ENCODE measurements at places on chromosomes 5 and 9. TPM values are rescaled to one million over a fixed set of nuclear protein-coding genes. Genes with fewer than 3 reads are reported as not detected.
A peak's percentile ranks its signal among the peaks of the same experiment; 100 is the strongest.

The CD72 gene
- total RNA-seq: 0.91 TPM

DNA sequence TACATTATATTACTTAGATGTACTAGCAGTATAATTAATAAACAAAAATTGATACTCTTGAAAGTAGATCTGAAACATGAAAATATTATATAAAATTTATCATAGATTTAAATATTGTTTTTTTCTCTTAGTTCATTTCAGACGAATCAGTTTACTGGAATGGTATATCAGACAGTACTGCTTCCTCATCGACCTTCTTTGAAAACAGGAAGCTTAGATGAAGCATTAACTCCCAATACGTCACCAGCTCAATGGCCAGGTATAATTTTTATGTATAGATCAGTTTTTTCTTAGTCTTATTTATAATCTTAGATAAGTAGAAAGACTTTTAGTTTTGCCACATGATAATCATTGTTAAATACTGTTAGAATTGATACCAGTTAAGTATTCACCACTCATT, 106.3 kb downstream of the DMXL1 start:
- no peak overlapping the region for H3K4me3 ChIP-seq
- no peak for DNase-seq
- no peaks in the 10 kb centered on the region for H3K27me3 ChIP-seq
- no peaks in the 10 kb centered on the region for H3K4me1 ChIP-seq

- no peaks in the 10 kb centered on the region for H3K27me3 ChIP-seq
- H3K4me3 ChIP-seq: no peak overlapping the region
- H3K4me1 ChIP-seq: peaks cover 2% of the 10 kb centered on the region
Observed at GRCh38 chr9:129363216-129363873, 185.3 kb upstream of the IER5L start.

DNA sequence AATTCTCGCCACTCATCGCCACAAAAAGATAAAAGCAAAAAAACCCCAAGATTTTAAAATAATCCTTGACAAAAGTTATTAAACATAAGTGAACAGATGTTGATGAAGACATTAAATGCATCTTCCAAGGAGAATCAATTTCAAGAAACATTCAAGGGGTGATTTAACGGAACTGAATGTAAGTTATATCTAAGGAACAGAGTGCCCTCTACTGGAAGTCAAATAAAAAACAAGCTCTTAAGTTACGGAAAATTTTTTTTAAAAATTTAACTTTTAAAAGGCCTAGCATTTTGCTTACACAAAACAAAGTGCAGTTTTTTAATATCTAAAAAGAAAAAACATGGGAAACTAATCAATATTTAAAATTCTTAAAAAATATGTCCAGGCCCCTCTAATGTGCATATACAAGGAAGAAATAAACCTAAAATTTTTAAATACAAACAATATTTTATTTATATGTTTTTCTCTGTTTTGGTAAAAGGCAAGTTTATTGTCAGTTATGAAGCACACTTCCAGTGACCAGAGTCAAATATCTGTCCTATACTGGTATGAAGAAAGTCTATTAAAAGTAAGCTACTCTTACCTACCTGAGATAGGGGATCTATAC, 28.0 kb downstream of the TEX10 start:
- no peak overlapping the region for H3K27ac ChIP-seq
- no peak overlapping the region for H3K4me3 ChIP-seq
- no peak for DNase-seq
- H3K4me1 ChIP-seq: peaks cover 2% of the 10 kb centered on the region
- H3K27me3 ChIP-seq: no peaks in the 10 kb centered on the region
- peaks cover 12% of the 10 kb centered on the region for H3K36me3 ChIP-seq

DNA sequence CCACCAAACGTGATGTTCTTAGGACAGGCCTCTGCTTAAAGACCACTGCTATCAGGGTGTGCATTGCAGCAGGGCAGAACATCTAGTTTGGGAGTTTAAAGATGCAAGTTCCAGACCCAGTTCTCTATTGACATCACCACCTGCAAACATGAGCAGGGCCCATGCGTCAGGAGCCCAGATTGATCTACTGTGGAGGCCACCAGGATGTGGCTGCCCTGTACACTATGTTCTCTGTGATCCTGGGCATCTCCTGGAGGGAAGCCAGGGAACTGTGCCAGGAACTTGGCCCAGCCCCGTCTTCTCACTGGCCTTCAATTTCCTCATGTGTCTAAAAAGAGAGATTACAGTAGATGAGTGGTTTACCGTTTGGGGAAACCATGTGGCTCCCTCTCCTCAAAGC, 87.1 kb downstream of the PDE6A start:
- no peaks in the 10 kb centered on the region for H3K27me3 ChIP-seq
- no peaks in the 10 kb centered on the region for H3K36me3 ChIP-seq
- H3K4me3 ChIP-seq: no peak overlapping the region
- peak overlapping the region; percentile 2 for H3K27ac ChIP-seq
- no peak for DNase-seq

DNA sequence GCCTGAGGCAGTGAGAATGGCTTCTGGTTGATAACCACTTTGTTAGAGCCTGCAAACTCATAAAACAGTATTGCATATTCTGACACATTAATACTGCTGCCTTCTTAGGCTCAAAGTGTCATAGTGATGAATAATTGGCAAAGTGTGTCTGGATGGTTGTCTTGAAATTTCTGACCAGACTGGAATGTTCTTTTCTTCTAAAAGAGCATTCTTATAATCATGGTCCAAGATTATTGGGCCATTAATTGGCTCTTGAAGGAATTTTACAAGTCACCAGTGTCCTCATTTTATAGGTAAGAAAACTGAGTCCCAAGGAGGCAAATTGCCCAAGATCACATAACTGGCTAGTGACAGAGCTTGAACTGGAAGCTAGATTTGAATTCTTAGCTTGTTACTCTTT, 111.7 kb downstream of the PCSK1 start:
- peaks cover 42% of the 10 kb centered on the region for H3K4me1 ChIP-seq
- no peaks in the 10 kb centered on the region for H3K27me3 ChIP-seq
- no peak for DNase-seq
- no peak overlapping the region for H3K4me3 ChIP-seq

DNA sequence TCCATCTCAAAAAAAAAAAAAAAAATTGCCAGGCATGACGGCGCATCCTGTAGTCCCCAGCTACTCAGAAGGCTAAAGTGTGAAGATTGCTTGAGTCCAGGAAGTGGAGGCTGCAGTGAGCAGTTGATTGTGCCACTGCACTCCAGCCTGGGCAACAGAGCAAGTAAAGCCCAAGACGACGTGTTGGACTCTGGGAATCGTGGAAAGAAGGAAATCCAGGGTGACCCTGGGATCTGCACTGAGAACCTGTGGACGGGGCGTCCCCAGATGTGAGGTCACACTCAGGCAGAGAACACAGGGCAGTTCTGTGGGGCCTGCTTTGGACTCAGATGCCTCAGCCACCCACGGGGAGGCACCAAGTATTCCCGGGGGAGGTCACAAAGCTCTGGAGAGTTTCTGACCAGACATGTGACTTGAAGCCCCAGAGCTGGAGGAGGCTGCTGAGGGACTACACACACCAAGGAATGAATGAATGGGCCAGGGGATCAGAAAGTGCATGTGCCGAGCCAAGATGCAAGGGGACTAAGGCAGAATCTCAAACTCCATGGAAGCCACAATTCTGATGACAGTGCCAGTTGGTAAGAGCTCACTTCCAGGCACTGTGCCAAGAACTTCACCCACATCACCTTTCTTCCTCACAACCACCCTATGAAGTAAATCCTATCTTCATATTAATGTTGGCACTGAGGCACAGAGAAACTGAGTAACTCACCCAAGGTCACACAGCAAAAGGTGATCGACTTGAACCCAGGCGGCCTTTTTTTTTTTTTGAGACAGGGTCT, 12.9 kb downstream of the DYNC2I2 start:
- H3K36me3 ChIP-seq: peaks cover 6% of the 10 kb centered on the region
- H3K4me3 ChIP-seq: no peak overlapping the region
- H3K4me1 ChIP-seq: peaks cover 35% of the 10 kb centered on the region
- H3K27ac ChIP-seq: peak overlapping the region; percentile 85

- no peak overlapping the region for H3K27ac ChIP-seq
- peaks cover 20% of the 10 kb centered on the region for H3K4me1 ChIP-seq
- no peak for DNase-seq
Observed at GRCh38 chr9:113963017-113963620, 87.0 kb downstream of the ZNF618 start.

DNA sequence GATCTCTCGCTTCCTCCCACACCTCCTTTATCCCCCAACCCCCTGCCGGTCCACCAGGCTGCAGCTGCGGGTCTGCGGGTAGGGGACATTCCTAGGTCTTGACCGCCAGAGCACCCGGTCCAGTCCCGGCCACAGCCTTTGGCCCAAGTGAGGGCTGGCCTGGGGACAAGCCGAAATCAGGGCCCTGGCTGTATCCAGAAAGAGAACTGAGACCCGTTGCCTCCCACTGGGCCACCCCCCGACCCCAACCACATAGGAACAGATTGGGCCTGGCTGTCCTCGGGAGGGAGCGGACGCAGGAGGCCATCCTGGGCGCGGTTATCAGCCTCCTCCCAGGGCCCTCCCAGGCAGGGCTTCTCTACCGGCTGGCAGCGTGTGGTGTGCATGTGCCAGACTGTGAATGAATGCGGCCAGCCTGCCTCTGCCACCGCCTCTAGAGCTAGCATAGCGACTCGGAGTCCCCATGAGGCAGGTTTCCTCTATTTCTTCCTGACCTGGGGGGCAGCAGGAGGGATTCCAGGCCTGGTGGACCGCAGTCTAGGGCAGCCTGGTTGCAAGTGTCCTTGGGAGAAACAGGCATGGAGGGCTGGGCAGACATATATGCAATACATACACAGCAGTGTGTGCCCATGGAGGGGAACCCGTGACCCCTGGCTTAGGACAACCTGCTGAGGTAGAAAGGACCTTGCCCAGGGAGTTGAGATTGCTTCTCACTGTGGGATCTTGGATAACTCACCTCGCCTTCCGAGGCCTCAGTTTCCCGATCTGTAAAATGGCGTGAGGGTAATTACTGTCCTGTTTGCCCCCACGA, 1.2 kb downstream of the N4BP3 start:
- no peak for DNase-seq
- peaks cover 3% of the 10 kb centered on the region for H3K27me3 ChIP-seq
- peaks cover 24% of the 10 kb centered on the region for H3K4me1 ChIP-seq
- H3K36me3 ChIP-seq: no peaks in the 10 kb centered on the region

- peak overlapping the region; percentile 33 for H3K4me3 ChIP-seq
- no peaks in the 10 kb centered on the region for H3K27me3 ChIP-seq
- peaks cover 23% of the 10 kb centered on the region for H3K36me3 ChIP-seq
- no peak for DNase-seq
- peaks cover 67% of the 10 kb centered on the region for H3K4me1 ChIP-seq
- peak overlapping the region; percentile 85 for H3K27ac ChIP-seq
Observed at GRCh38 chr5:159032656-159033350, 66.9 kb downstream of the EBF1 start.

- no peaks in the 10 kb centered on the region for H3K27me3 ChIP-seq
- no peaks in the 10 kb centered on the region for H3K36me3 ChIP-seq
- no peak overlapping the region for H3K27ac ChIP-seq
Observed at GRCh38 chr9:125554726-125555125, 152.3 kb downstream of the MAPKAP1 start.

GRCh38 chr9:116223926-116224325, 70.3 kb downstream of the PAPPA start:
- H3K27me3 ChIP-seq: no peaks in the 10 kb centered on the region
- peaks cover 17% of the 10 kb centered on the region for H3K4me1 ChIP-seq
- no peak for DNase-seq
- H3K4me3 ChIP-seq: no peak overlapping the region
- peaks cover 71% of the 10 kb centered on the region for H3K36me3 ChIP-seq

DNA sequence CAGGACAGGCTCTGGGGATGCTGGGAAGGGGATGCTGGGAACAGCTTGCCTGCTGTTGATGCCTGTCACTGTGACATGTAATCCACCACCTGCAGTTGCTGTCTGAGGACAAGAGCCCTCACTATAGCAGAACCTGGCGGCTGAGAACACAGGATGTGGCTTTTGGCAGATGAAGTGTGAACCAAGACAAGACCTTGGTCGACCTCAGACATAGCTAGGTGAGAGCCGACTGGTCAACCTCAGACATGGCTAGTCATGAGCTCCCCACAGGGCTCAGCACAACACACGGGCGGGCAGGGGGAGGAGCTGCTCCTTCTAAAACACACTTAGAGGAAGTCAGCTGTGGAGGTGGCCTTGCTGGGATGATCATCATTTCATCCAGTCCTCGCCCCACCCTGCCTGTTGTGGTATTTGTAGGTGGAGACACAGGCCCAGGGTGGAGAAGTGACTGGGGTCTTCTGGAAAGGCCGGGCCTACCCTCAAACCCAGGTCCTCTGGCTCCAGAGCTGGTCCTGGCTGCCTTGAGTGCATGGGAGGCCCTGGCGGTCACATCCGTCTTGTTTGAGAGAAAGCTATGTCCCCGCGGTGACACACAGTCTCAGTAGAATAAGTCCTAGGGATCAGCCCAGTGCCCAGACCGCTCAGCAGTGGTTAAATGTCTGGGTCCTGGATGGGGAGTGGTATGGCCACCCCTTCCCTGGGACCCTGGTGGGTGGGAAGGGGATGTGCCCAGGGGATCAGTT, 6.1 kb downstream of the SUSD3 start:
- H3K27me3 ChIP-seq: peaks cover 33% of the 10 kb centered on the region
- H3K27ac ChIP-seq: no peak overlapping the region
- no peak overlapping the region for H3K4me3 ChIP-seq
- no peaks in the 10 kb centered on the region for H3K36me3 ChIP-seq
- H3K4me1 ChIP-seq: no peaks in the 10 kb centered on the region

DNA sequence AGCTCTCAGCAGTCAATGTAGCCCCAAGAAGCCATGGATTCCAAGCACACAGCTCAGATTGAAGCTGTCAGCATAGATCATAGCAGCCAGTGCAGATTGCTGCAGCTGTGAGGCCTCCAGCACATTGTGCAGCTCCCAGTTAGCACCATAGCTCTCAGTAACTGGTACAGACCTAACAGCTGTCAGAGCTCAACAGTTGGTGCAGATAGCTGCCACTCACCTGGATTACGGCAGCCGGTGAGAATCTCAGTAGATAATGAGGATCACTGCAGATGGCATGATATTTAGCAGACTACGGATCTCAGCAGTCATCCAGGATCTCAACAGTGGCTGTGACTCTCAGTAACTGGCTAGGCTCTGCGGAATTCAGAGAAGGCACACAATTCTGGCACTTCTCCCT, 500.4 kb downstream of the TUSC1 start:
- no peaks in the 10 kb centered on the region for H3K27me3 ChIP-seq
- H3K36me3 ChIP-seq: no peaks in the 10 kb centered on the region
- no peaks in the 10 kb centered on the region for H3K4me1 ChIP-seq
- no peak overlapping the region for H3K4me3 ChIP-seq

The DMRTA1 gene
- total RNA-seq: 0.18 TPM

The DRD1 gene
- not detected for total RNA-seq

The CCDC152 gene
- not detected for total RNA-seq

- DNase-seq: no peak
- no peak overlapping the region for H3K4me3 ChIP-seq
- H3K4me1 ChIP-seq: peaks cover 52% of the 10 kb centered on the region
- peaks cover 7% of the 10 kb centered on the region for H3K36me3 ChIP-seq
- no peak overlapping the region for H3K27ac ChIP-seq
- no peaks in the 10 kb centered on the region for H3K27me3 ChIP-seq
Observed at GRCh38 chr9:16033921-16034691, 481.3 kb downstream of the CCDC171 start.

- no peaks in the 10 kb centered on the region for H3K36me3 ChIP-seq
- H3K27ac ChIP-seq: no peak overlapping the region
- no peaks in the 10 kb centered on the region for H3K27me3 ChIP-seq
- no peak for DNase-seq
- no peak overlapping the region for H3K4me3 ChIP-seq
Observed at GRCh38 chr5:145110834-145111233, 724.3 kb downstream of the PRELID2 start.

GRCh38 chr9:135385793-135386192, 93.8 kb upstream of the PPP1R26 start:
- no peaks in the 10 kb centered on the region for H3K4me1 ChIP-seq
- DNase-seq: no peak
- H3K4me3 ChIP-seq: no peak overlapping the region
- no peaks in the 10 kb centered on the region for H3K27me3 ChIP-seq
- no peaks in the 10 kb centered on the region for H3K36me3 ChIP-seq
- H3K27ac ChIP-seq: no peak overlapping the region

The BTNL3 gene
- total RNA-seq: not detected
